ENCODE measurements at places on chromosomes 3 and 15.

DNA sequence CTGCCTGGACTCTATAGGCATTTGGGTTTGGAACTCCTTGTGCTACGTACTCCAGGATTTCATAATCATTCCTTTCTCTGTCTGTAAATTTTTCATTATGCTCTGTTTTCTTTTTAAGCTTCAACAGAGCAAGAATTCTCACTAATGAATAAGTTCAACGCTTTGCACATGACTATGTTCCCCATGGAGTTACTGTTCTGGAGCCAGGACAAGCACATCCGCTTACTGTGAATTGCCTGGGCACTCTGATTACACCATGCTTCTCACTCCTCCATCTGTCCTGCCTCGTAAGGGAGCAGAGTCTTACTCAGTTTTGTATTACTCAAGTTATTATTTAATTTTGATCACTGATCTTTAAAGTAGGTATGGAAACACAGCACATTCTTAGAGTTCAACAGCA is 472.7 kb downstream of the RAP2B start:
- DNase-seq = no peak

GRCh38 chr3:3154879-3155610 is 24.4 kb downstream of the CRBN start:
- no peak for DNase-seq

GRCh38 chr15:51401051-51401780 is 59.8 kb downstream of the GLDN start:
- DNase-seq = no peak

- no peak for DNase-seq
Measured at GRCh38 chr3:36408146-36408545, 27.8 kb downstream of the STAC start.

GRCh38 chr3:17632401-17633100 is 109.9 kb downstream of the TBC1D5 start:
- no peak for DNase-seq

DNA sequence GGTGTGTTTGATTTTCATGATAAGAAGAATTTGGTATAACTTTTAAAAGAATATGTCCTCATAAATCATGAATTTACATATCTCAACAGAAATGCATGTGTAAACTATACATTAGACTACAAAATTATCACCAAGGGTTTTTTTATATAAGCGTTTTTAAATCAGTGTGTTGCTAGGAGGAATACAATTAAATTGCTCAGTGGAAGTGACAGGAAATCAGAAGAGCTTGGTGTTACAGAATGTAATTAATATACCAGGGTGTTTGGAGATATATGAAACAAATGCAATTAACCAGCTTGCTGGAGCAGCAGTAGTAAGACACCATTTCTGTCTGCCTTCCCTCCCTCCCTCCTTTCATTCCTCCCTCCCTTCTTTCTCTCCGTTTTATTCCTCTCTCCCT is 2.4 kb downstream of the ROBO2 start:
- DNase-seq = no peak

DNA sequence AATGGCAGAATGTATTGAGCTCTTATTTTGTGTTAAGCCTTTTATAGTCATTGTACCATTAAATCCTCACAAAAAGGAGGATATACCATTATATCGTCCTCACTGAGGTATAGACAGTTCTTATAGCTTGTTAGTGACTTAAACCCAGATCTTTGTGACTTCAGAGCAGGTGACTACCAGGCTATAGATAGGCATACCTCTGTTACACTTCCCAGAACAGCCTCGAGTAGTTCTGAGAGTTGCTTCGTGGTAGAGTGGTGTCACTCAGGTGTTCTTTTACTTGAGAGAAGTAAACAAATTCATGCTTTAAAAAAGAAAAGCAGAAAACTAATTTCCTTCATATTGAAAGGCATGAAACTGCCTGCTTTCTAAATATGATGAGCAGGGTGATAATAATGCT is 59.9 kb downstream of the SEC22A start:
- DNase-seq = no peak

GRCh38 chr15:70474471-70475406 is 288.6 kb downstream of the UACA start:
- DNase-seq = no peak

- DNase-seq = no peak
Measured at GRCh38 chr15:22978691-22979237, 1.4 kb downstream of the CYFIP1 start.

- no peak for DNase-seq
Measured at GRCh38 chr15:86558686-86559085, 479.0 kb downstream of the AGBL1 start.

GRCh38 chr3:280681-281080 is 84.1 kb downstream of the CHL1 start:
- no peak for DNase-seq

DNA sequence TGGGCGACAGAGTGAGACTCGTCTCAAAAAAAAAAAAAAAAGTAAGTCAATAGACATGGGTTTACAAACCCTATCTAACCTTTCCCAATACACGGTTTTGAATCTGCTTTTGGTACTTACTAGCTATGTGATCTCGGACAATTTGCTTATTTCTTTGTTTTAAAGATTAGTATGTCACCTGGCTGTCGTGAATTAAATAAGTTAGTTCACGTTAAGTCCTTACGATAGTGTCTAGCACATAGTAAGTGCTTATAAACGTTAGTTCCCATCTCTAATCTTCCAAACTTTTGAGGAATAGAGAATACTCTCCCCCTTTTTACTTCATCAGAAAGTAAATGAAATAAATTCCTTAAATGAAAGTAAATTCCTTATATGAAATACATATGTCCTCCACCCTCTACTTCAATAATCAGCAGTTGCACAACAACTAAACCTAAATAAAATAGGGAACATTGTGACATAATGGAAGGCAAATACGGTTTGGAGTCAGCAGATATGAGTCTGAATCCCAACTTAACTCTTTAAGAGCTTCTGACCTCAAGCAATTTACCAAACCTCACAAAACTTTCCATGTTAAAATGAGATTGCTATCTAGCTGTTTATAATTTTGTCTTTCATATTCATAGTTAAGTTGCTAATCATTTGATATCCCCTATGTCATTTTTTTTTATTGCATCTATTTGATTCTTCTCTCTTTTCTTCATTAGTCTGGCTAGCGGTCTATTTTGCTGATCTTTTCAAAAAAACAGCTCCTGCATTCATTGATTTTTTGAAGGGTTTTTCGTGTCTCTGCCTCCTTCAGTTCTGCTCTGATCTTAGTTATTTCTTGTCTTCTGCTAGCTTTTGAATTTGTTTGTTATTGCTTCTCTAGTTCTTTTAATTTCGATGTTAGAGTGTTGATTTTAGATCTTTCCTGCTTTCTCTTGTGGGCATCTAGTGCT is 134.6 kb downstream of the PEAK1 start:
- no peak for DNase-seq

DNA sequence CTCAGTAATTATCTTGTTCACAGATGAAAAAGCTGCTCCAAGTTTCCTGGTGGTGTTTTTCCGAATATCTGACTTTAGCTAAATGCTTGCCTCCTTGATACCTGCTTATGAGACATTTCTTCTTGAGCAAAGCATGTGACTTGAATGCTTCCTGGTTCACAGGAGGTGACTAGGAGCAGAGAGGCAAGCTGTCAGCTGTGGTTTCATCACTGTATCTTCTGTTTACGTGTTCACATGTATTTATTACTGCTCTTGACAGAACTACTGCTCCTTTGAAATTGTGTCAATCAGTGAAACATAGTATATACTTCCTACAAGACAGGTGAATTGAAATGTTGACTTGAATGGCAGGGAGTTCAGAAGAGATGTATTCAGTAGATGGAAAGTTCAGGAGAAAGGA is 8.9 kb upstream of the SPPL2A start:
- no peak for DNase-seq

DNA sequence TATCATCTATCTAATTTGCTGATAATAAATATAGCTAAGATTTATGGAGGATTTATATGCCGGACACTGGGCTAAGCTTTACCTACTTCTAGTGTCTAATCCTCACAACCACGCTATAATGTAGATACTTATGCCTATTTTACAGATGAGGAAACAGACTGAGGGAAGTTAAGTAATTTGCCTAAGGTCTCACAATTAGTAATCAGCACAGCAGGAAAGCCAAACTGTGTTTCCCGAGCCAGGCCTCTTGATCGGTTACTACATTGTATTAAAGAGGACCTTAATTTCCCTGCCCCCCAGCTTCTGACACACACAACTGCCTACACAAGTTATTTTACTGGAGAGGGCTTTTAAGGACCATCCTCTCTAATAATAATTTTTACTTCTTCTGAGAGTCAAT is 40.9 kb downstream of the ONECUT1 start:
- no peak for DNase-seq

DNA sequence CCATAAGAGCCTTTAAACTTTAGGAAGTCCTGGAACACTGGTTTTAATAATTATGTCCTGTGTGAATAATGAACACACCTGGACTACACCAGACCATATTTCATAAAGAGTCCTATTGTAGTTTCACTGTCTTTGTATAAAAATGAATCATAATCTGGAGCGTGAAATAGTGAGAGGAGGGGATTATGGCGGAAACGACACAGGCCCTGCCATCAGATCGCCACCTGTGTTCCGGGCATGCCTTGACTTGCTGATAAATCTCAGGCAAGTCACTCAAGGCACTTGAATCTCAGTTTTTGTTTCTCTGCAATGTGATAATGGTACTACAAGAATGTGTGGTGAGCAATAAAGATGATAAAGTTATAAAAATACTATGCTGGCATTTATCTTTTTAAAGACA is 995.5 kb downstream of the MCTP2 start:
- no peak for DNase-seq

DNA sequence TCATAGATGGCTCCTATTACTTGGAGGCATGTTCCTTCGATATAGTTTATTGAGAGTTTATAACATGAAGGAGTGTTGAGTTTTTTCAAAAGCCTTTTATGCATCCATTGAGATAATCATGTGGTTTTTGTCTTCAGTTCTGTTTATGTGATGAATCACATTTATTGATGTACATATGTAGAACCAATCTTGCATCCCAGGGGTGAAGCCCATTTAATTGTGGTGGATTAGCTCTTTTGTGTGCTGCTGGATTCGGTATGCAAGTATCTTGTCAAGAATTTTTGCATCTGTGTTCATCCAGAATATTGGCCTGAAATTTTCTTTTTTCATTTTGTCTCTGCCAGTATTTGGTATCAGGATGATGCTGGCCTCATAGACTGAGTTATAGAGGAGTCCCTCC is 81.0 kb downstream of the NAALADL2 start:
- DNase-seq = no peak

- no peak for DNase-seq
Measured at GRCh38 chr3:94004301-94004910, 24.0 kb downstream of the STX19 start.

DNA sequence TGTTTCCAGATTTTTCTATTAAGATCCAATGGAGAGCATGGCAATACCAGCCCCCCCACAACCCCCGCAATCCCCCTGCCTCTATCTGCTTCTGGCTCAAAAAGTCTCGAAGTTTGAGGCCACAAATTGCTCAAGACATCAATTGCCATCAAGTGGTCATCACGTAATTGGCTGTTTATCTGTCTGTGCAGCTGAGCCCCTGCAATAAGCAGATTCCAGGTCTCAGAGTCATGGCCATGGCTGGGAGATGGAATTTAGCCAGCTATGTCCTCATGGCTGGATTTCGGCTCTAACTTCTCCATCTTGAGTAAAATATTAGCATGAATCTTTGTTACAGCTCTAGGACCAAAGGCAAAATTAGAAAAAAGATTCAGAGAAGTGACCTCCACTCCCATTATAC is 22.7 kb downstream of the SSUH2 start:
- DNase-seq = no peak

GRCh38 chr3:2268779-2269178 is 170.1 kb downstream of the CNTN4 start:
- DNase-seq = no peak

DNA sequence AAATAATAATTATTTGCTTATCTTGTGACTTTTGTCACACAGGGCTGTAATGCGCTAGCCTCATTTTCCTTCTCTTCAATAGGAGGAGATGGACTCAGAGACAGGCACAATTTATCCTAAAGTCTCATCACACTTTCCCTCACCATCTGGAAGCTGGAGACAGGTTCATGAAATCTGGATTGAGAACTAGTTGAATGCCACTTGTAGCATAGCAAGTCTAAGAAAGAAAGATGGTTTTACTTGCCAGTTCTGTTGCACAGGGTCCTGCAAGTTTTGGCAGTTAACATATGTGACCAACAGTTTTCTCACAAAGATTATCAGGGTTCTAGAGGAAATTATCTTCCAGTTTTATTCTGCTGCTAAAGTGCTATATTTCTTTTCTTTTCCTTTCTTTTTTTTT is 9.0 kb upstream of the ZSCAN2 start:
- DNase-seq = no peak

DNA sequence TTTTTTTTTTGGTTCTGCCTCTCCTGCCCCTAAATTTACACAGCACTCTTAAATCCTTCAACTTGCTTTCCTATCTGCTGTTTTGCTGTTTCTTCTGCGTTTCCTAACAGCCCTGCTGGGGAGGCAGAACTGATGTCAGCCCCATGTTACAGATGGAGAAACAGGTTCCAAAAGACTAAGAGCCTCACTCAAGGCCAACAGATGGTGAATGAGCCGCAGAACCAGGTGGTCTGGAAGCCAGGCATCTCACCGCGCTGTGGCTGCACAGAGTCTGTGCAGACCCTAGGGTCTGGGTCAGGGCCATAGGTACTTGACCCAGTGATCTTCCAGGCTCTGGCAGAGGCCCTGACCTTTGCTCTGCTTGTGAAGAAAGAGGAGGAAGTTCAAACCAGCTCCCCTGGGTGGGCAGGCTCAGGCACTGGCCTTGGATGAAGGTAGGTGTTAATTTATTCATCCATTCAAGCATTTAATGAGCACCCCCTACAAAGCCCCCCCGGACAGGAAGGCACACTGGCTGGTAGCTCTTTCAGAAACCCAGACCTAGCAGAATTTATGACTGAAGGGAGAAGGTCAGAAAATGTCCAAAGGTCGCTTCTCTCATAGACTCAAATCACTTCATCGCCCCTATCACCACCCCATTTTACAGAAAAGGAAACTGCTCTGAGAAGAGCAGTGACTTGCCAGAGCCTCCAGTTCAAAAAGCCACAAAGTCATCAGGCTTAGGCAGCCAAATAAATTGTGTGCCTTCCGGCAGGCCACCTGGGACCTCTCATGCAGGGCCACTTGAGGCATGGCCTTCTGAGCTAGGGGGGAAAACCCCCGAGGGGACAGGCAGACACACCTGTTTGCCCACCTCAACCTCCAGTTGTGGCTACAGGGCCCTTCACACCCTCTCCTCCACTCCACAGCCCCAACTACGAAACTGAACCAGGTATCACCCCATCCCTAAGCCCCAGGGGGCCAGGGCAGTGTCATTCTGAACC is 2.7 kb downstream of the CHDH start:
- DNase-seq = no peak

- DNase-seq = no peak
Measured at GRCh38 chr15:101157721-101158120, 94.1 kb downstream of the CHSY1 start.

GRCh38 chr3:195207056-195207455 is 63.9 kb downstream of the XXYLT1 start:
- DNase-seq = no peak

GRCh38 chr15:50051811-50052419 is 67.1 kb downstream of the ATP8B4 start:
- peak; percentile 48 for DNase-seq

GRCh38 chr15:76065793-76066192 is 6.0 kb downstream of the TMEM266 start:
- DNase-seq = no peak

- no peak for DNase-seq
Measured at GRCh38 chr15:90552162-90552928, 22.6 kb downstream of the CRTC3 start.
